Stimulated activated CD4-positive, alpha-beta T cell treated with anti-CD3 and anti-CD28 coated beads, Interleukin-1b, Interleukin-23, amount 100 ng/mL, for 4 hours (primary cell): ENCODE measurements at places on chromosomes 1 and 21.

- DNase-seq = no peak
Observed at GRCh38 chr1:199855580-199855979, 171.9 kb upstream of the NR5A2 start.

GRCh38 chr1:53554592-53555305 lies 95.5 kb downstream of the DMRTB1 start:
- DNase-seq = no peak

DNA sequence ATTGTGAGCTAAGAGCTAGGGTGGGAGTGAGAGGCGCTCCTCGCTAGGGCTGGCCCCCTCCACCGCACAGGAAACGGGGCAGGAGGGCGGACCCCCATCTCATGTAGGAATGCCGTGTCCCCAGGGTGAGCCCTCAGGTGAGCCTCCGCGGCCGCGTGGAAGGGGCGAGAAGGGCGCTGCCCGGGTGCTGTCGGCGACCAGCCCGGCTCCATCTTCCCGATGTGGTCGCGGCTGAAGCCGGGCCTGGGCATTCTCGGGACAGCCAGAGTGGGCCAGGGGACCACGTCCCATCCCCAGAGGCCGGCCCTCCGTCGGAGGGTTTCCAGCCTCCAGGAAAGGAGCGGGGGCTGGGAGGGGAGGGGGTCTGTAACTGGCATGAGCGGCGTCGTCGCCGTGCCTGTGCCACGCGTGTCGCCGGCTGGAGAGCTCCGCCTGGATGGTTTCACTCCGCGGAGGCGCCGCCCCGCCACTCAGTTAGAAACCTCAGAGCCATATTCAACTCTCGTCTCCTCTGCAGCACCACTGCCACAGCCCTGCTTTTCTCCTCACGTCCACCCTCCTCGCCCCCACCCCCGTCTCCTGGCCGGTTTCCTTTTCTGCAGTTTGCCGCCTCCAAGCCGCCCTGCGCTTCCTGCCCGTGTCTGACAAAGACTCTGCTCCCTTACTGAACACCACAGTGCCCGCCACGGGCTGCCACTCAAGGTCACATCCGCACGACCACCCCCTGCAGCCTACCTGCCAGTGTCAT lies at the start of gene TMEM269:
TSS of gene TMEM269 (plus strand) at position 46 of the 748 bp plus-strand sequence. CDS start 4,903 bp downstream, outside the sequence.
- DNase-seq = peak; percentile 27

DNA sequence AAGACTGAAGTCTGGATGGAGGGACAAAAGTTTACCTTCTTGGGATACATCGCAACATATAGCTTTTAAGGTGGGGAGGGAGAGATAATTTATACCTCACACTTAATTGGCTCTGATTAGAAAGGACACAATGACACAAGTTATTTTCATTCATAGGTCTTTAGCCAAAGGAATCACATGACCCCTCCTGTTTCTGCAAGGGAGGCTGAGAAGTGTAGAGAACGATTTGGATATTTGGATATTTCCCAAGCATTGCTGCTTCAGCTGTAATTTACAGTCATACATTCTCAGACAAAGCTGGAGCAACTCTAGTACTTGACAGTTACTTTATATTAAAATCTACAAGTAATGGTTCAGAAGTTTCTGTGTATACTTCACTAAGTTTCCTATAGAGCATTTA lies 24.2 kb downstream of the DAP3 start:
- no peak for DNase-seq

GRCh38 chr1:21114431-21114830 lies 62.3 kb downstream of the EIF4G3 start:
- no peak for DNase-seq

DNA sequence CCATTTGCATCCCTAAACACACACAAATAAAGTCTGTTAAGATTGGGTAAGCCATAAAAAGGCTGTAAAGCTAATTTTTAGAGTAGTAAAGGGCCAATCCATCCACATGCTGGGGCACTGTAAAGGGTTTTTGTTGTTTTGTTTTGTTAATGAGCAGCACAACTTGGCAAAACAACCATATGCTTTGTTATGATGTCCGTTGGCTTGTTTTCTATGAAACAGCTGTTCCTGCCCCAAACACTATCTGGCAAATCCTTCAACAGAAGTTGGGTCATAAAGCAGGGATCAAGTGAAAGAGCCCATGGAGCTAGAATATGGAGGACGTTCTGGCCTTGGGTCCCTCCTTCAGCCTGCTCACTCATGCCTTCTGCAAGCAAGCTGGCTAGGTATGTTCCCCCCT lies 183.6 kb downstream of the APP start:
- no peak for DNase-seq

GRCh38 chr1:10051656-10052055 lies 18.9 kb downstream of the UBE4B start:
- no peak for DNase-seq

GRCh38 chr1:159204161-159205141 lies at the start of gene ACKR1:
TSS of gene ACKR1 (plus strand) at chr1:159204875. CDS start at chr1:159204960, 85 bp downstream.
- no peak for DNase-seq

GRCh38 chr1:206699000-206699586 lies 14.4 kb downstream of the MAPKAPK2 start:
- no peak for DNase-seq

GRCh38 chr1:6108937-6109614 lies 63.4 kb downstream of the KCNAB2 start:
- DNase-seq = peak; percentile 28

DNA sequence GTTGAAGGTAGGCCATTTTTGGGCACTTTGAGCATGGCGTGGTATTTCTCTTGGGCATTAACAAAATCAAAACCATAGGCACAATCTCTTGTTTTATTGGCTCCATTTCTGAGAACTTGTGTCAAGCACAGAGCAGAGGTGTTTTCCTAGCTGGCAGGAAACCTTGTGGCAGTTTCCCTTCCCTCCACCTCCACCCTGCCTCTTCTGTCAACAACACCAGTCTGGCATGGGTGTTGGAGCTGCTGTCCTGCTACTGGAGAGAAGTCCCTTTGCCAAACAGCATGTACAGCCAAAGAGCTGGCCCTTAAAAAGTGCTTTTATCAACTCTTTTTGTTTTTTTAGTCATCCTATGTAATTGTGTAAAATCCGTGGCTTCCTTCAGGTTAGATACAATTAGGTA lies 16.0 kb downstream of the ATP1A1 start:
- no peak for DNase-seq

GRCh38 chr1:232923739-232924386 lies 26.5 kb upstream of the NTPCR start:
- DNase-seq = no peak

GRCh38 chr1:196438329-196438728 lies 169.9 kb downstream of the KCNT2 start:
- no peak for DNase-seq

DNA sequence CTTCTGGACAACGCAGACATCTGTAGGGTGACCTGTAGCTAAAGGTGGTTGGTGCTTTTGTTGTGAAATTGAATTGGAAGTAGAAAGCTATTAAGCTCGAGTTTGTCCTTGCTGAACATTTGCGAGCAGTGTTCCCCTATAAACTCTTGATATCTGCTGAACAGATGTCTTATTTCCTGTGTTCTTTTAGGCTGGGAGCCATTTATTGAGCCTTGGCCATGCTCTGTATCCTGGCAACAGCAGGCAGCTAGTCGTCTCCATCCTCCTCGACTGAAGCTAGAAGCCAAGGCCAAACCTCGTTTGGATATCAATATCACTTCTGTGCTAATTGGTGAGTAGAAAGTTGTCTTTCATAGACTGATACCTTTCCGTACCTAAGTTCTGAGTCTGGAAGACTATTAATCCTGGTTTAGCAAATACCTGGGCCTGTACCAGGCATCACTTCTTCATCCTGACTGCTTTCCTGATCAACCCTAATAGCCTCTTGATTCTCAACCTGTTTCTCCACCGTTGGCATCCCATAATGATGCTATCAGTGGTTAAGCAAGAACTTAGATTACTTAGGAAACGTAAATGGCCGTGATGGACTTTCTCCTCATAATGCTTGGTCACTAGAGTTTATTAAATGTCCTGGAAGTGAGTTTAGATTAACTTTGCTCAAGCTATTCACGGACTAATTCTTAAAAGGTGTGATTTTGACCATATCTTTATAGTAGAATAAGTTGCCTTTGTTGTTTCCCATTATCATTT lies 103.4 kb downstream of the VPS13D start:
- no peak for DNase-seq

- no peak for DNase-seq
Observed at GRCh38 chr21:43331962-43332828, 94.7 kb downstream of the SIK1 start.

- no peak for DNase-seq
Observed at GRCh38 chr1:54567961-54568360, 19.9 kb downstream of the ACOT11 start.

DNA sequence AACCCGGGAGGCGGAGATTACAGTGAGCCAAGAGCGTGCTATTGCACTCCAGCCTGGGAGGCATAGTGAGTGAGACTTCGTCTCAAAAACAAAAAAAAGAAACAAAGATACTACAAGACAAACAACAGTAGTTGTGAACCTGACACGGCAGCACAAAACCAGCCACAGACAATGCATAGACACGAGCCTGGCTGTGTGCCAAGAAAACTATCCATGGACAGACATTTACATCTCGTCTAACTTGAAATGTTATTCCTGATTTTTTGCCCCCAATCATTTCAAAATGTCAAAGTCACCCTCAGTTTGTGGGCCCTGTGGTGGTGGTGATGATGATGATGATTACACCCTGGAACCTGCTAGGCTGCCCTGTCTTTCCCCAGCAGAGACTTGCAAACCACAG lies 6.3 kb downstream of the KLHL21 start:
- DNase-seq = no peak

- DNase-seq = no peak
Observed at GRCh38 chr21:20187028-20187427, 811.2 kb upstream of the NCAM2 start.

- no peak for DNase-seq
Observed at GRCh38 chr1:40090652-40091355, 6.2 kb downstream of the PPT1 start.

DNA sequence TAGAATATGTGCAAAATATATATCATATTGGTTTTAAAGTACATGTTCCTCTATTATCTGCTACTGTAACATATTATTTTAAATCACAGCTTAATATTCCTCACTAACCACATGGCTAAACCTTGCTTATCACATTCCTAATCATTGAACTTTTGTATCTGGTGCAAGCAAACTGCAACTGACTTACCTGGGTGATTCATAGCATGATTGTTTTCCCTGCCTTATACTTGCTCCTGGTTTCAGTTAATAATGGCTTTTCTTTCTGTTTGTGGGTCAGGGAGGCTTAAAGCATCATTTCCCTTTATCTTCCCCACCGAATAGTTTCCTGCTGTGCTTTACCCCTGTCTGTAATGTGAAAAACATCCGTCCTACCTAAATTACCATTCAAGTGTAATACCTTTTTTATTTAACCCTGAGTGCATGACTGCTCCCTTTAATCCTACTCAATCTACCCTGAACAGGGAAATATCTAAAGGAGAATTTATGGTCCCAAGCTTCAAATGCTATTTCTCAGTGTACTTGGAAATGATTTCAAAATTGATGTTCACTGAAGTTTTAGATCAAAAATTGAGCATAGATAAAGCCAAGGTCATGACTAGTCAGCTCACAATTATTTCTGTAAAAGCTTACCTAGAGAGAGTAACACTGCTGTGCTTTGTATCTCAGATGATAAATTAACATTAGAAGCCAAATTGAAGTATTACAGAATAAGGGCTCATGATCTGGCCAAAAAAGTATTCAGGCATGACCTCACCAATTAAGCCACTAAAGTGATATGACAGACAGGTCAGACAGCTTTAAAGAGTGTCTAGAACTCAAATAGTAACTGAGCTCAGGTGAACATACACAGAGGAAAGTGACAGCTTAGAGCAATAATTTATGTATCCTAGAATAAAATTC lies 507.1 kb downstream of the BRINP3 start:
- no peak for DNase-seq

DNA sequence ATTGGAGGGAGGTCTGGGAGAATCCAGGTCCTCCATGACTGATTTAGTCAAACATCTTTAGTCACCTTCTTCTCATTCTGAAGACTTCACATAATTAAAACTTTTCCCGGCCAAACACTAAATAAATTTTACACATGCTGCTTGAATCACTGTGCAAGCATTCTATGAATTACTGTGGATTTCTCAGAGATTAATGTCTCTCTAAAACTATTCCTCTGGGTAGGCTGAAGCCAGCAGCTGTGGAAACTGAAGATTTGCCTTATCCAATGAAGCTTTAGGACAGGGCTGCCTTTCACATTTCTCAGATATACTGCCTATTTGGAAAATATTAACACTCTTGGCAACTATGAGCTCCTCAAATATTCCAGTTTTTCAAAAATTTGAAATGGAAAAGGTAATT lies 61.7 kb downstream of the JMJD4 start:
- DNase-seq = no peak

GRCh38 chr21:14403681-14404318 lies 20.9 kb upstream of the HSPA13 start:
- DNase-seq = no peak

- no peak for DNase-seq
Observed at GRCh38 chr1:57826535-57826934, 402.7 kb upstream of the DAB1 start.

DNA sequence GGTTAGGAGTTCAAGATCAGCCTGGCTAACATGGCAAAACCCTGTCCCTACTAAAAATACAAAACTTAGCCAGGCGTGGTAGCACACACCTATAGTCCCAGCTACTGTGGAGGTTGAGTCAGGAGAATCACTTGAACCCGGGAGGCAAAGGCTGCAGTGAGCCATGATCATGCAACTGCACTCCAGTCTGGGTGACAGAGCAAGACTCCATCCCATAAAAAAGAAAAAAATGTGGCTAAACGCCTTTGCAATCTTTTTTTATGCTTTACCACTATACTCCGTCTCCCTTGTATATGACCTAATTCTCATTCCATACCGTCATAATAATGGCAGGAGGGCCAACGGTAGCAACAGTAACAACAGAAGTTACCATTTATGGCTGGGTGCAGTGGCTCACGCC lies 109.5 kb downstream of the ASH1L start:
- no peak for DNase-seq

- DNase-seq = no peak
Observed at GRCh38 chr1:223180731-223181321, 37.8 kb upstream of the TLR5 start.

GRCh38 chr1:23544444-23545389 lies 13.7 kb upstream of the E2F2 start:
- DNase-seq = peak; percentile 67

DNA sequence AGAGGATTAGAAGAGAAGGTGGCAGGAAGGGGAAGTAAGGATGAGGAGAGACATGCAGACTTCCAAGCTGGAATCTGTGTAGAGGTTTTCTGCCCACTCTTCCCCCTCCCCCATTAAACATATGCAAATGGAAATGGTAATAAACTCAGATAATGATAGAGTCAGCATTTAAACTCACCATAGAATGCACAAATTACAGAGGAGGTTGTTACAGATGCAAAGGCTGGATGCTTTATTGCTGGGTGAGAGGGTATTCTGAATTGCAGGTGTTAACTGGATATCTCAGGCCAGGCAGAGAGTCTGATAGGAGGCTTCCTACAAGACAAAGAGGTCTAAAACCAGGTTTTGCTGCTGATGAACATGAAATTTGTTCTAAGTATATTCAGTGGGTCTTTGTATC lies 372.5 kb downstream of the SEC16B start:
- no peak for DNase-seq

GRCh38 chr1:100239961-100240360 lies 9.7 kb downstream of the DBT start:
- no peak for DNase-seq

- DNase-seq = no peak
Observed at GRCh38 chr1:27137544-27138075, 17.3 kb downstream of the SLC9A1 start.

- DNase-seq = no peak
Observed at GRCh38 chr1:119061700-119062099, 73.6 kb upstream of the TBX15 start.

GRCh38 chr21:26956813-26957212 lies 10.1 kb downstream of the ADAMTS5 start:
- DNase-seq = no peak
